ENCODE measurements at places on chromosomes 5 and 9.

- no peak for DNase-seq
These were observed 787.1 kb upstream of the CTNND2 start for GRCh38 chr5:12691330-12691729.

GRCh38 chr5:2708132-2708531 is 43.3 kb downstream of the IRX2 start:
- DNase-seq, result no peak

GRCh38 chr9:38681747-38682227 is 38.1 kb downstream of the FAM240B start:
- DNase-seq, result no peak

- DNase-seq, result no peak
These were observed 182.9 kb downstream of the CD180 start for GRCh38 chr5:67013719-67014118.

- no peak for DNase-seq
These were observed 1.0 kb upstream of the TSC1 start for GRCh38 chr9:132945186-132946130.

DNA sequence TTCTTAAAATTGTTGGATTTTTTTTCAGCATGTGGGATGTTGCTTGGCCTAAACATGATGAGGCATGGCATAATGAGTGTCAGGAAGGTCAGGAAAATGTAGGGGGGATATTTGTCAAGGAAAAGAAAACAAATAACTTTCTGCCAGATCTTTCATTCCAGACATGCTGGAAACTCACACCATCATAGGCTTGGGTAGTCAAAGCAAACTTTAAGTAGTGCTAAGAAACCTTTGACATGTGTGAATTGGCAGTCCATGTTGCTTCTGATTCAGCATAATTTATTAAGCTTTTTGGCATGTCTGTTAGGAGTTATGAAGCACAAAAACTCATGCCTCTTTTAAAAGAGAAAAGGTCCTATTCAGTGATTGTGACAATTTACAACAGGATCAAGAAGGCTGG is 61.3 kb upstream of the MTAP start:
- no peak for DNase-seq

DNA sequence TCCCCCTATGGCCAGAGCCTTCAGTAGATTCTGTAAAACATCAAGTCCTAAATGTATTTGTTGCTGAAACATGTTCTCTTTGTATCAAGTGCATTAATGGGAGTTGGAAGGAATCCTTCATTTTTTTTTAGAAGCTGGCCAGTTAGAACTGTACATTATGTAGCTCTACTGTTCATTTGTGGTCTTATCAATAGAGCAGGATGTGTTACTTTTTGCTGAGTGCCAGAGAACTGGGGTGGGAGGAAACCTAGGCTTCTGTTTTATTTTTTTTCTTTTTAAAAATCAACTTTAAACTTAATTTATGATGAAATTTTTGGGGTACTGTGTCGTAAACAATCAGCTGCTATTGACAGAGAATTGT is 5.1 kb downstream of the PIP5K1B start:
- no peak for DNase-seq

- no peak for DNase-seq
These were observed 438.6 kb upstream of the MPDZ start for GRCh38 chr9:13718086-13718485.

Data from NCI-H526 (cell line).